ENCODE measurements at places on chromosomes 7 and 10.
A peak's percentile ranks its signal among the peaks of the same experiment; 100 is the strongest.

GRCh38 chr7:27453702-27454405 lies 208.8 kb downstream of the HIBADH start:
- DNase-seq: no peak

GRCh38 chr10:22976534-22976933 lies 48.7 kb downstream of the ARMC3 start:
- DNase-seq: no peak

- DNase-seq: no peak
These were observed 121.3 kb upstream of the ODAD2 start for GRCh38 chr10:28120043-28120749.

DNA sequence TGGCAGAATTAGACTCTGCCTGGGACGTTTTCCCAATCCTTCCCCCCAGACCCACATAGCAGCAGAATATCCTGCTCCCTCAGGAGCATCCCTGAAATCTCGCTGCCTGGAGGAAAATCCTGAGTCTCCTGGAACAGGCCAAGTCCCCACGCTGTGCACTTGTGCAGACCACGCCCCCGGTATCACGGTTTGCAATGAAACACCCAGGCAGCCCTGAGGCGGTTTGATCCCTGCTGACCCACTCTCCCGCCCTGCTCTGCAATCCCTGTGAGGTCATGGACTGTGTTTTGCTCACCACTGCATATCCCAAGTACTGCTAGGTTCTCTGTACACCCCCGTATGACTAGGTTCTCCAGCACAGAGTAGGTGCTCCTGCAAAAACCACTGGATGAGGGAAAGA lies 411.8 kb upstream of the MGMT start:
- DNase-seq: no peak

DNA sequence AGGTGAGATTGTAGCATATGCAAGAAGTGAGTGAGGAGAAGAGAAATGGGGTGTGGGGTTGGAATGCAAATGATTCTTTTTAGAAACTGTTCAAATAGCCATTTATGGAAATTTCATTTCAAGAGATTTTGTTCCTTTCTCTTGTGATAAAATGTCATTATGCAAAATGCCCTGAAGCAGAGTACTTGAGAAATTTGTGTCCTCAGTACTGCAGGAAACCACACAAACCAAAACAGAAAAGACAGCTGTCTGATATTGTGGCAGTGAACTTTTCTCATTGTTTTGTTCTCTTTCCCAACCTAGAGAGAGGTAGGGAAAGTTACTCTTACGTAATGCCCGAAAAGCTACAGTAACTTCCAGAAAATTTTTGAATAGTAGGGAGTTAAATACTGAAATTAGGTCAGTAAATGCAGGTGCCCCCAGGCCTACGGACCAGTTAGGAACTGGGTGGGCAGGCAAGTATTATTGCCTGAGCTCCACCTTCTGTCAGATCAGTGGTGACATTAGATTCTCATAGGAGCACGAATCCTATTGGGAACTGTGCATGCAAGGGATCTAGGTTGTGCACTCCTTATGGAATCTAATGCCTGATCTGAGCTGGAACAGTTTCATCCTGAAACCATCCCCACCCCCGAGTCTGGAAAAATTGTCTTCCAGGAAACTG lies 34.0 kb downstream of the DLD start:
- DNase-seq: no peak

GRCh38 chr7:81803267-81803666 lies 33.4 kb upstream of the HGF start:
- DNase-seq: no peak

DNA sequence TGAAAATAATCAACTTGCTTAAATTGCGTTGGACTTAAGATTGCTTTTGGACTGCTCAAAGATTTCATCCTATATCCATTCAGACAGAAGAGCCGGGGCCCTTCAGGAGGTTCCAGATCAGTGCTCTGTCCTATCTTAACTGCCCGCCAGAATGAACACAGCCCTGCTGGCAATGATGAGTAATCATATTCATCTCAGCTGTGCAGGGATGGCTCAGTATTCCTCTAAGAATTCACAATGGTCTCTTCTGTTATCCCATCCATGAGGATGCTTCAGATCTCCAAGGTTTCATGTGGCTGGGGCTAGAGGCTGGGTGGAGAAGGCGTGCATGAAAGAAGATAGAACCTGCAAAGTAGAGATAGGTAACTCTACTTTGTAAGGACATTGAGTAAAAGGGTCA lies 80.0 kb upstream of the NPVF start:
- no peak for DNase-seq

DNA sequence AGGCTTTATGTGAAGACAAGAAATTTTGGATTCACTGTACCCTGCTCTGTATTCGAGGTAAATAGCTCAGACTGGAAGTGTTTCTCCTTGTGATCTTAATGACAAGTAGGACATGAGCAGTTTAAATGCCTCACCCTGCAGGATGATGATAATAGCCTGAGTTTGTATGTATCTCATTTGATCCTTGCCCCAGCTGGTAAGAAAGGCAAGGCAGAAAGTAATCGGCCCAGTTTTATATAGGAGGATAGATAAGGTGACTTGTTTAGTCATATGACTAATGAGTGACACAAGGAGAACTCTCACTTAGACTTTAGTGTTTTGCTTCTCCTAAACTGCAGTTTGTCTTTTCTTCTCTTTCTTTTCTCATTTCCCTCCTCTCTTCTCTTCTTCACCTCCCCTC lies 372.6 kb downstream of the PHF14 start:
- no peak for DNase-seq

GRCh38 chr7:1645476-1645875 lies 24.6 kb upstream of the ELFN1 start:
- DNase-seq: no peak

- DNase-seq: peak; percentile 21
These were observed 51.6 kb downstream of the PRLHR start for GRCh38 chr10:118543714-118544400.

GRCh38 chr10:102009801-102010425 lies 46.1 kb downstream of the ARMH3 start:
- DNase-seq: no peak

GRCh38 chr7:22589641-22590201 lies 89.7 kb upstream of the STEAP1B start:
- DNase-seq: no peak

DNA sequence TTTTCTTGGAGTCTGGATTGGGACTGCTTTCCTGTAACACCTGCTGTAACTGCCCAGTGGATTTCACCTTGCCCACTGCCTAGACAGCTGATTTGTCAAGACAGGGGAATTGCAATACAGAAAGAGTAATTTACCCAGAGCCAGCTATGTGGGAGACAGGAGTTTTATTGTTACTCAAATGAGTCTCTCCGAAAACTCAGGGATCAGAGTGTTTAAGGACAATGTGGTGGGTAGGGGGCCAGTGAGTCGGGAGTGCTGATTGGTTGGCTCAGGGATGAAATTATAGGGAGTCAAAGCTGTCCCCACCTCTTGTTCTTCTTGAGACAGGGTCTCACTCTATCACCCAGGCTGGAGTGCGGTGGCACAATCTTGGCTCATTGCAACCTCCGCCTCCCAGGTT lies 25.2 kb upstream of the BNIP3 start:
- DNase-seq: no peak

GRCh38 chr10:34166823-34167222 lies 648.3 kb downstream of the PARD3 start:
- no peak for DNase-seq

DNA sequence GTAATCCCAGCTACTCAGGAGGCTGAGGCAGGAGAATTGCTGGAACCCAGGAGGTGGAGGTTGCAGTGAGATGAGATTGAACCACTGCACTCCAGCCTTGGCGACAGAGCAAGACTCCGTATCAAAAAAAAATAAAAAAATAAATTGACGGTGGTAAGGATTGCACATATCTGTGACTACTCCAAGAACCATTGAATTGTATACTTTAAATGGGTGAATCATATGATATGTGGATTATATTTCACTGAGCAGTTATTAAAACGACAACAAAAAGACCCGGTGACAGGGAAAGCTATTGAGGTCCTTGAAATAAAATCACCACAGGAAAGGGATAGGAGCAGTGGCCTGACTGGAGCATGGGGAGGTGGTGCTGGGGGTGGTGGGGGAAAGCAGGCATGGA lies 31.2 kb upstream of the COMTD1 start:
- DNase-seq: no peak

- no peak for DNase-seq
These were observed at the start of gene FOXP2 for GRCh38 chr7:114414156-114415063. TSS of gene FOXP2 (plus strand) at chr7:114414815. CDS start at chr7:114426512, 11,697 bp downstream.

GRCh38 chr10:119367841-119368549 lies 160.6 kb downstream of the GRK5 start:
- no peak for DNase-seq

- no peak for DNase-seq
These were observed 44.0 kb upstream of the HPSE2 start for GRCh38 chr10:99279626-99280111.
